HFF-Myc (cell line): ENCODE measurements at places on chromosomes 13 and 19.
A peak's percentile ranks its signal among the peaks of the same experiment; 100 is the strongest.

DNA sequence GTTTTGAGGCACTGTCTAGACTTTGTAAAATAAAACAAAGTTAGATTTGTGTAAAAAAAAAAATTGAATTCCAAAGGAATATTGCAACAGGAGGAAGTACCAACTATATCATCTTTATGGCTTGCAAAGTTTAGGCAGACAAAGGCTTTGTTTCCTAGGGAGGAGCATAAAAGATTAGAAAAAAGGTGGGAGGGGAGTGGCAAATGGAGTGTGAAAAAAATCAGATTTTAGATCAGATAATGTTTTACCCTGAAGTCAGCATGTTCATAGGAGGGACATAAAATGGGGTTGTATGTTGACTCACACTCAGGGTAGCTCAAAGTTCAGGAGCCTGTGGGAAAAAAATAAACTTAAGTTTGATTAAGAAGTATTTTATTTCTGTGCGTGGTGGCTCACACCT lies 3.7 kb downstream of the ZNF85 start:
- DNase-seq, result no peak

DNA sequence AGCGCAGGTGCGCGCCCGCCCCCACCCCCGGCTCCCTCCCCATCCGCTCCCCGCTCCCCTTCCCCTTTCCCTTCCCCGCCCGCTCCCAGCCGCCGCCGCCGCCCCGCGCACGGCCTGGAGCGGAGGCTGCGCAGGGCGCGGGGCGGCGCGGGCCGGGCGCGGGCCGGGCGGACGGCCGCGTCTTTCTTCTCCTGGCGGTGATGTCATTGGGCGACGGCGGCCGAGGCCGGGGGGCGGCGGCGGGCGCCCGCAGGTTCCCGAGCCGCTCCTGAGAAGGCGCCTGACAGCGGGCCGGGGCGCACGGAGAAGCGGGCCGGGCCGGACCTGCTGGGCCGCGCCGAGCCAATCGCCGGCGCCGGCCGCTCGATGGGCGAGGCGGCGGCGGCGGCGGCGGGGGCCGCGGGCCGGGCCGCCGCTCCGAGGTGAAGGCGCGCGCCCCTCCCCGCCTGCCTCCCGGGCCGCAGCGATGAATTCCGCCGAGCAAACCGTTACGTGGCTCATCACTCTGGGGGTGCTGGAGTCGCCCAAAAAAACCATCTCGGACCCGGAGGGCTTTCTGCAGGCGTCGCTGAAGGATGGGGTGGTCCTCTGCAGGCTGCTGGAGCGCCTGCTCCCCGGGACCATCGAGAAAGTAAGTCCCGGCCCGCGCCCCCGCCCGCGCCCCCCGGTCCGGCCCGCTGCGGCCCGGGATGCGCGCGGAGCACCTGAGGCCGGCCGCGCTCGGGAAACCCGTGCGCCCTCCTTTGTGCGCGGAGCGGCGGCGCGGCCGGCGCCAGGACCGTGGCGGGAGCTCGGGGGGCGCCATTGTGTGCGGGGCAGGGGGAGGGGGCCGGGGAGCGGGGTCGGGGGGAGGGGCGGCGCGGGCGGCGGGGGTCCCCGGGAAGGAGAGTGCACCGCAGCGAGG lies at the start of gene ARHGEF7:
TSS of gene ARHGEF7 (plus strand) at position 250 of the 904 bp plus-strand sequence. CDS start at position 467, 217 bp downstream.
- DNase-seq, result no peak

GRCh38 chr19:45779231-45780145 lies 2.8 kb downstream of the DMPK start:
- DNase-seq, result no peak

- DNase-seq, result no peak
Measured at GRCh38 chr19:39492788-39493187, 6.0 kb upstream of the DLL3 start.

- DNase-seq, result no peak
Measured at GRCh38 chr13:105207572-105208293, 1327.7 kb downstream of the EFNB2 start.

- peak; percentile 75 for DNase-seq
Measured at GRCh38 chr13:44312834-44313551, 60.6 kb upstream of the SERP2 start.

DNA sequence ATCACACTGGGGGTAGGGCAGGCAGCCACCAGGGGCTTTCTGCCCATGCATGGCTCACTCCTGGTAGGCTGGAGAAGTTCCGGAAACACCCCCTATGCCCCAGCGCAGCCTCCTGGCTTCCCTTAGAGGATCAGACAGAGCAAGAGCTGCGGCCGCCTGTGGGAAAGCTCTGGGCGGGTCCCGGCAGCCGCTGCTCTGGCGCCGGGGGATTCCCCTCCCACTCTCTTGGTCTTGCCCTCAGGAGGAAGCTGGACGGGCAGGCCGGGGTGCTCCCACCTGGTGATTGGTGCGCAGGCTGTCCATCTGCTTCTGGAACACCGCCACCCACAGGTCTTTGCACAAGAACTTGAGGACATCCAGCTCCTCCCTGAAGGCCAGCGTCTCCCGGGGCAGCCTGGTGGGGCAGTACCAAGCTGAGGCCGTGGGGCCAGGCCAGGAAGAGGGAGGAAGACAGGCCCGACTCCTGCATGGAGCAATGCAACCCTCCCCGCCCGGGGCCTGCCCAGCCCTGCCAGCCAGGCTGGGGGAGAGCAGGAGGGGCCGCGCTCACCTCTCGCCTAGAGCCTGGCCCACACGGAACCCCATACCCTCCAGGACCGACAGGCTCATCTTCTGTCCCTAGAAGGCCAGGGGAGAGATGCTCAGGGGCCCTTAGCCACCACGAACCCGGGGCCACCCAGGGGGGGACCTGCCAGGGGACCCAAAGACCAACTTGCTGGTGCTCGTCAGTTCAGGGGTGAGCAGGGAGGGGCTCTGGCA lies 4.0 kb upstream of the NKPD1 start:
- peak; percentile 38 for DNase-seq
